ENCODE measurements at places on chromosomes 5 and 9.

DNA sequence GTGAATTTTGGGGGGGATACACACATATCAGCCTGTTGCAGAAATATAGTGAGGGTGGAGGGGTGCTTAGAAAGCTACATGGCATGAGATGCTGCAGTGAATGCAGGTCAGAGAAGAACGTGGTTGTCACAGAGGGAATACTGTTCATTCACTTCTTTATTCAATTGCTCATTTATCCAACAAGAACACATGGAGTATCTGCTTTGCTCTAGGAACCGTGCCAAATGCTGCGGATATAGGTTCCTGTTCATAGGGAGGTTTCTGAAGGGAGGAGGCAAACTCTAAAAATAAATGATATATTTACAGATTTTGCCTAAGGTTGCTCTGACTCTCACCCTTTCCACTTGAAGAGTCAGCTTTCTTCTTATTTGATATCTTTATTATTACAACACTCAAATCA is 444.3 kb upstream of the CLINT1 start:
- DNase-seq, result no peak

DNA sequence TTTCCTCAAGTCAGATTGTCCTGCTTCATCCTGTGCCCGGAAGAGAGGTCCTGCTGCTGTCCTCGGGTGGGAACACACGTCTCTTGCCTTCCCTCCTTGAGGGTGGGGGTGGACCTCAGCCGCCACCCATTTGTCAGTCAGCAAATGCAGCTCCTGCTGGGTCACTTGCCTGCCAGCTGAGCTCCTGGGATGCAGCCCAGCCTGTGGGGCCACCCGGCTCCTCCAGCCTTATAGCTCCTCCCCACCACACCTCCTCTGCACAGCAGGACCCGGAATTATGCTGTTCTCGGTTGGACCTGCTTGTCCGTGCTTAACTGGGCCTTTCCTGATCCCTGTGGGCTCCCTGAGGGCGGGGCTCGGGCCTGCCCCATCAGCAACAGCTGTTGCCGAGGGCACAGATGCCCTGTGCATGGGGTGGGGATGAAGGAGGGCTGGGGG is 52.7 kb downstream of the RXRA start:
- DNase-seq, result peak; percentile 32

- DNase-seq, result no peak
Measured at GRCh38 chr5:57439601-57440000, 43.0 kb downstream of the ACTBL2 start.

- no peak for DNase-seq
Measured at GRCh38 chr9:37908698-37909186, 4.8 kb upstream of the SLC25A51 start.

DNA sequence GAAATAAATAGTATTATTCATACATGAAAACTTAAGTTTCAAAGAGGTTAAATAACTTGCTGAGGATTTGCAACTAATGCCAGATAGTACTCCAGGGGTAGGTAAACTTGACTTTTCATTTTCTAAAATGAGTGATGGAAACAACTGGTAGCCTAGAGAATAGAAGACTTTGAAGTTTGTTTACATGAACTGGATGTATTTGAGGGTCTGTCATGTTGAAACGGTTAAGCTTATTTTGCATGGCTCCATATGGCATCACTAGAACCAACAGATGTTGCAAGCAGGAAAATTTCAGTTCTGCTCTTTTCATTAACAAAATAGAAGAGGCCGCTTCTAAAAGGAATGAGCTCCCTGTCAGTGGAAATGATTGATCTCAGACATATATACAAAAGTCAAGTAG is 105.1 kb upstream of the SGCD start:
- no peak for DNase-seq

DNA sequence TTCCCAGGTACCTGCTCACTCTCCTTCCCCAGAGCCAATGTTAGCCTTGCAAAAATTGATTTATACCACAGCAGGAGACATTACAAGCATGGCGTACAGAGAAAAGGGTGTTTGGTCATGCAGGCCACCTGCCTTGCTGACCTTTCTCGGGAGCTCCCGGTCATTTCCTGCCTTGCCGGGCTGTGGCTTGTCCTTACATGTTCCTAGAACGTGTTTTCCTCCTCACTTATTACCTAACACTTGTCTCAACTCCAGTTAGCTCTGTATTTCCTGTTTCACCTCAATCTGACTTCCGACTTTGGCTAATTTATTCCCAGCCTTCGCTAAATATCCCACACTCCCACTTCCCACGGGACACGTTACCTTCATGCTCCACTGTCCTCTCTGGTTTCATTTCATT is 282.5 kb downstream of the ICE1 start:
- DNase-seq, result no peak

DNA sequence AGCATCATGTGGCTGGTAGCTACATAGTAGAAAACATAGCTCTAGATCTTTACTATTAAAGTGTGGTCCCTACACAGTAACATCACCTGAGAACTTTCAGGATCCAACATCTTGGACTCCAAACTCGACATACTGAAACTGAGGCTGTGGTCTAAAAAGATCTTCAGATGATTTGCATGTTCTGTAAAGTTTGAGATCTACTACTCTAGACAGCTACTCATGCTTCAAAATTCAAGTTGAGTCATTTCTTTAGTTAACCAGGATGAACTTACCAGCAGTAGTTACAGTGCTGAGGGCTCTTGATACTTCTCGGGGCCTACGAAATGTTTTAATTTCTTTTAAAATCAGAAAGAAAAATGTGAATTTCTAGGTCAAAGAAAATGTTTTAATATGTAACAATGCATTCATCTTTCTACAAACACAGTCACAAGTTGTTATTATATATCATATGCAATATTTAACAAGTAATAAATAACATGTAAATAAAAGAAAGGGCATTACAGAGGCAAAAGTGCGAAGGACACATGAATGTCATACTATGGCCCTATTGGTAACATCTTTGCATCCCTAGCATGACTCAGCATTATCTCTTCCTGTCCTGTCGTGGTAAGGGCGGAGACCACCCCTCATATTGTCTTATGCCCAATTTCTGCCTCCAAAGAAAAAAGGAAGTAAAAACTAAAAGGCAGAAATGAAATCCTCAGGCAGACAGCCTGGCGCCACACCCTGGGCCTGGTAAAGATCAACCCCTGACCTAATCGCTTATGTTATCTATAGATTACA is 563.9 kb upstream of the TLE4 start:
- DNase-seq, result no peak

DNA sequence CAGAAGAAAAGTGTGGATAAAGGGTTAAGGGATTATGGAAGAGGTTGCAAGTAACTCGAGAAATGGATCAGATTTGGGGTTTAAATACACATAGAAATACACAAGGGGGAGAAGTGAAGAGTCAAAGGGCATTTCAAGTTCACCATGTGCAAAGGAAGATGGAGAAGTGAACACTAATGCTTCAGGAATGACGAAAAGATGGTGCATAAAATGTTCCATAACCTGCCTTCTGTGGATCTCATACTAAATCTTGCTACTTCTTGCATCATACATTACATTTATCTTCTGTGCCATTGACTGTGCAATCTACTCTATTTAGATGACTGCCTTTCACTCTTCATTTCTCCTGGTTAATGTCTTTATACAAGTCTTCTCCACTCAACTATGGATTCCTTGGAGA is 5.7 kb upstream of the SMC2 start:
- no peak for DNase-seq

GRCh38 chr9:124455820-124456219 is 5.6 kb downstream of the ADGRD2 start:
- no peak for DNase-seq

GRCh38 chr5:158538506-158539074 is 561.1 kb downstream of the EBF1 start:
- no peak for DNase-seq

- DNase-seq, result no peak
Measured at GRCh38 chr5:133048993-133049725, 2.7 kb upstream of the HSPA4 start.

DNA sequence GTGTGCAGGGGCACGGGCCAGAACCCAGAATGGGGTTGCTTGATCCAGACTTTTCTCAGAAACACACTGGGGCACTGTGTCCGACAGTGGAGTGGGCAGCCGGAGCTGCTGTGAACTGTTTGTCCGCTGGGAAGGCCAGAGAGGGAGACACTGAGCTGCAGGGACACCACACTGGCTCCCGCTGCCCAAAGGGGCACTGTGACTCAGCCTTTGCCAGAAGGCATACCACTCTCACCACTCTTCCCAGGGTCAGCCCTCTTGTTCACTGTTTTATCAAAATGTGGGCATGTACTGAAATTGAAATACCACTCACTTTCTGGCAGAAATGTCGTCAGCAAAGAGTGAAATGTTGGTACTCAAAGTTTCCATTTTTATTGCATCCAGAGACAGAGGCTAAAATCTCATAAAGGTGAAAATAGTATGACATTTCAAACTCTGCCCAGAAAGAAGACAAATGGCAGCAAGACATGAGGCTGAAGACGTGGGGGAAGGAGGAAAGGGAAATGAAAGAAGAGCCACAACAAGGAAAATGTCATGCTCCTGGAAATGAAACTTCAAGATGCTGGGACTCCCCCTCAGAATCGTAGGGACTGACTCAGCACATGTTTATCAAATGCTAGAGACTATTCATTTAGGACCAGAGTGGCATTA is 4.5 kb upstream of the IL7R start:
- no peak for DNase-seq

GRCh38 chr9:134707731-134708671 is 66.4 kb downstream of the COL5A1 start:
- peak; percentile 13 for DNase-seq

DNA sequence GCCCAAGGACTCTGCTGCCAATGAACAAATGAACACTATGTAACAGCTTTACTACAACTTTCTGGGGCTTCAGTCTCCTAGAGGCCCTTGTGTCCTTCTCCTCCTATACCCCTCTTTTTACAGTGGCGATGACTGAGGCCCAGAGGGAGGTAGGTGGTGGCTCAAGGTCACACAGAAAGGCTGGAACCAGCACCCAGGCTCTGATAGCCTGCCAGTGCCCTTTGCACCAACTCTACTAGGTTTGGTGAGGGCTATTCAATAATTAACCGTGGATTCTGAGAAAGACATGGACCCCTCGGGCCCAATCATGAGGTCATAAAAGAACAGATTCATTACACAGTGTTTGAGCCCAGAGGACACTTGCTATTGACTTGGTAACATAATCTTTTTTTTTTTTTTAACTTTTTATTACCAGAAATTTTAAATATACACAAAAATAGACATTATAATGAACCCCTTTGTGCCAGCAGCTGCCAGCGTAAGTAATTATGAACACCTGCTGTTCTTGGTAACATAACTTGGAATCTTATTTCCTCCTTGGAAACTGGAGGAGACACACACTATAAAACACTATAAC is 6.1 kb upstream of the ALDH1B1 start:
- no peak for DNase-seq
